Left cardiac atrium (tissue), 4 donors: ENCODE measurements at places on chromosomes 13 and 19.

GRCh38 chr13:45851171-45851921 is at the start of gene SIAH3:
TSS of gene SIAH3 (minus strand) at chr13:45851753. CDS start at chr13:45851629, 124 bp downstream.
- no peak for DNase-seq

- DNase-seq = no peak
Observed at GRCh38 chr13:109883181-109884180, 97.1 kb upstream of the IRS2 start.

DNA sequence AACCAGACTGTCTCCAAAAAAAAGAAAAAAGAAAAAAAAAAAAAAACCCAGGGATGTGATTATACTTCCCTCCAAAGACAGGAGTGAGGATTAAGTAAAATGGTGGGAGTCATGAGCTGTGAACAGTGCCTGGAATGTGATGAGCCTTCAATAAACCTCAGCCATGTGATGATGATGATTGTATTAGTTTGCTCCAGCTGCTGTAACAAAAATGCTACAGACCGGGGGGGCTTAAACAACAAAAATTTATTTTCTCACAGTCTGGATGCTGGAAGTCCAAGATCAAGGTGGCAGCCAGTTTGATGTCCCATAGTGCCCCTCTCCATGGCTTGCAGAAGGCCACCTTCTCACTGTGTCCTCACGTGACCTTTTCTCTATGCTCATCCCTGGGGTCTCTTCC is 8.9 kb upstream of the PVR start:
- DNase-seq = no peak

- DNase-seq = no peak
Observed at GRCh38 chr13:109344552-109345157, 441.7 kb downstream of the IRS2 start.

- DNase-seq = no peak
Observed at GRCh38 chr13:37618554-37618953, 20.0 kb upstream of the POSTN start.

DNA sequence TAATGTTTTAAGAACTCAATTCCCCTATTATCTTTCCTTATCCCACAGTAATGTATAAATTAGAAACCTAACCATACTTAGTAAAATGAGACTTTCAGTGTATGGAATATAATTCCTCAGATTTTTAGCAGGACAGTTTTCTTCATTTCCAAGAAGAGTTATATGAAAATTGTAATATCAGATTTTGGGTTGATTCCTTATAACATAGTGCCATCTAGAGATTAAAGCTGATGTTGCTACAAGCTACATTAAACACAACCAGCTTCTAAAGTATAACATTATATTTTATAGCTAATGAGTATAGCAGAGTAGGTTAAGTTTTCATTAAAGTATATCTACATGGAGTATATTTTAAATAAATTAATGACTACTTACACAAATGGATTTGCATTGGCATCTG is 99.7 kb upstream of the MIR17HG start:
- no peak for DNase-seq

DNA sequence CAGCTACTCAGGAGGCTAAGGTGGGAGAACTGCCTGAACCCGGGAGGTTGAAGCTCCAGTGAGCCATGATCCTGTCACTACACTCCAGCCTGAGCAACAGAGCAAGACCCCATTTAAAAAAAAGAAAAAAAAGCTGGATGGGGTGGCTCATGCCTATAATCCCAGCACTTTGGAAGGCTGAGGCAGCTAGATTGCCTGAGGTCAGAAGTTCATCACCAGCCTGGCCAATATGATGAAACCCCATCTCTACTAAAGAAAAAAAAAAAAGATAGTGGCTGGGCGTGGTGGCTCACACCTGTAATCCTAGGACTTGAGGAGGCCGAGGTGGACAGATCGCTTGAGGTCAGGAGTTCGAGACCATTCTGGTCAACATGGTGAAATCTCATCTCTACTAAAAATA is 15.0 kb downstream of the LTBP4 start:
- DNase-seq = no peak
